ENCODE measurements at places on chromosomes 4 and X.

DNA sequence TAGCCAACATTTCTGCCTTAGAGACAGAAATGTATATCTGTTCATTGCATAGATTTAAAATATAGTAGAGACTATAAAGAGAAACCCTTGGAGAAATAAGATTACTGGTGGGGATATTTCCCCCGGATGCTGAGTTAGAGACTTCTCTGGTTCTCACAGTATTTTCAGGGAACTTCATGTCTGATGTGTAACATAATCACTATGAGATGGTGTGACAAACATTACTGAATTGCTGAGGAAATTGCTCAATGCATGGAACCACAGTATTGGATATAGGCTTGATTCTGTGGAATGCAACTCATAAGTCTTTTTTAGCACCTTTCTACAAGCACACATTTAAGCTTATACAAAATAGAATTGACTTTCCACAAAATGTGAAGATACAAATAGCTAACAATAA, 152.7 kb downstream of the SOWAHB start:
- no peak for DNase-seq

DNA sequence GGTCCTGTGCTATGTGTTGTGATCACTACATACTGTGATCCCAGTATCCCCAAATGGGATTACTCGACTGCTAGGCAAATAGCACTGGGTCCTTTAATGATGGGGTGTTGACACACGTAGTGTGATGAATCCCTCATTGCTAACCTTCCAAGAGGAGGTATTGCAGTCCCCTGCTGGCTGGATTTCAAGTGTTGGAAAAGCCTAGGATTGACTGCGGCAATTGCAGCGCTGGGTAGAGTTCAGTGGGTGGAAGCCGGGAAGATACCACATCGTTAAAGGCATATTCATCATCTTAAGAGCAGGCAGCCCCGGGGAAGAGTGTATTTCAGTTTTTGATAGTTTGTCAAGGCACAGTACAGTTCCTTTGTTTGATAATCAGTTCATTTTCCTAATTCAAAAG, 159.9 kb downstream of the TRIML1 start:
- no peak for DNase-seq

GRCh38 chrX:140091125-140091886, 126.0 kb upstream of the CXorf66 start:
- DNase-seq, result no peak

DNA sequence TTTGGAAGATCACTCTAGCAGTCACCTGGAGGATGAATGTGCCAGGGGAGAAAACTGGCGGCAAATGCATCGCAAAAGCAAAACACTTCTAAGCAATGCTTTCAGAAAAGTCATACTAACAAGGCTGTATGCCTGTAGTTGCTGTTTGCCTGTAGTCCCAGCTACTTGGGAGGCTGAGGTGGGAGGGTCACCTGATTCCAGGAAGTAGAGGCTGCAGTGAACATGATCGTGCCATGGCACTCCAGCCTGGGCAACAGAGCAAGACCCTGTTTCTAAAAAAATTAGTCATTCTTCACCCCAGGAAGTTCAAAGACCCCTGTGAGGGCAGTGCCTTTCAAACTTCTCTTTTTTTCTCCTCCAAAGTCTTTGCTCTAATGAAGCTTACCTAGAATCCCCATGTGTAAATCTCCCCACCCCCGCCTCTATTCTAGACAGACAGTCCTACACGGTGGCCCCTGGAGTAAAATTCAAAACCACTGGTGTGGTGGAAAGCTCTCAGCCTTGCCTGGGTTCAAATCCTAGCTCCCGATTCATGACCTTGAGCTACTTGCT, 5.5 kb downstream of the SOWAHD start:
- no peak for DNase-seq

GRCh38 chr4:121243485-121243884, 79.4 kb upstream of the TNIP3 start:
- DNase-seq, result no peak

DNA sequence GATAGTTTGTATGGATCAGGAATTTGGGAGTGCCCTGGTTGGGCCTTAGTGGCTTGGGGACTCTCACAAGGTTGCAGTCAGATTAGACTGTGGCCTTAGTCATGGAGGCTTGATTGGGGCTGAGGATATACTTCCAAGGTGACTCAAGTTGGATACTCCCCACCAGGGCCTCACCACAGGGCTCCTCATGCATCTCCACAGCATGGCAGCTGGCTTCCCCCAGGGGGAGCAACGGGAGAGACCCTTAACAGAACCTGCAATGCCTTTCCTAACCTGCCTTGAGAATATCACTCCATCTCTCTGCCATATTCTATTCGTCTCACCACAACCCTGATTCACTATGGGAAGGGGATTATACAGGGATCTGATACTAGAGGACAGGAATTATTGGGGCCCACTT, 161.9 kb downstream of the RELL1 start:
- DNase-seq, result no peak

GRCh38 chrX:53241558-53241957, 16.6 kb upstream of the KDM5C start:
- no peak for DNase-seq

GRCh38 chr4:141637565-141637964, 1.2 kb downstream of the IL15 start:
- DNase-seq, result no peak

- DNase-seq, result no peak
These were observed 235.8 kb upstream of the AADAT start for GRCh38 chr4:170325599-170325998.

DNA sequence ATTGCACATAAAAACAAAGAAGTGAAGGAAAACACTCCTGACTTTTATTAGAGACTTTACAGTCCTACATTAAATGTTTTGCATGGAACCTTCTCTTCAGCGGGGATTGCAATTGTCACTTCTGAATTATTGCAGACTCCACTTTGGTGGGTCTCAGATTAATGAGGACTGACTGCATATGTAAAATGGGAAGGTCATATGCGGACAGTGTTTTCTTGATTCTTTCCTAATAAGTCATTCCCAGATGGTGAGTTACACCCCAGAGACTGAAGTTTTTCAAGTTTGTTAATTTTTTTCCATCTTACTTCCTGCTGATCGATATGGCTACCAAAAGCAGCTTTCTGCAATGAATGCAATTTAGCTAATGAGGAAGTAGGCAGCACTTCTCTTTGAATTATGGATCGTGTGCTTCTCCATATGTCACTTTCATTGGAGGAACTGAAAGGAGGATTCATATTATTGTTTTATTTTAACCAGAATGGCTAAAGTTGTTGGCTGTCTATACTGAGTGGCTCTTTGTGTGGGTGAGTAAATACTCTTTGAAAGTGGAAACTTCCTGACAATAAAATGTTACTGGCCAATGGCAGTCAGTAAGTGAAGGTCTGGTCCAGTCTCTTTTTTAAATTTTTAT, 119.3 kb upstream of the CLNK start:
- DNase-seq, result no peak

GRCh38 chr4:88524171-88524570, 595 bp upstream of the PYURF start:
- DNase-seq, result no peak

- no peak for DNase-seq
These were observed 83.1 kb downstream of the MAGED1 start for GRCh38 chrX:51976503-51976902.

DNA sequence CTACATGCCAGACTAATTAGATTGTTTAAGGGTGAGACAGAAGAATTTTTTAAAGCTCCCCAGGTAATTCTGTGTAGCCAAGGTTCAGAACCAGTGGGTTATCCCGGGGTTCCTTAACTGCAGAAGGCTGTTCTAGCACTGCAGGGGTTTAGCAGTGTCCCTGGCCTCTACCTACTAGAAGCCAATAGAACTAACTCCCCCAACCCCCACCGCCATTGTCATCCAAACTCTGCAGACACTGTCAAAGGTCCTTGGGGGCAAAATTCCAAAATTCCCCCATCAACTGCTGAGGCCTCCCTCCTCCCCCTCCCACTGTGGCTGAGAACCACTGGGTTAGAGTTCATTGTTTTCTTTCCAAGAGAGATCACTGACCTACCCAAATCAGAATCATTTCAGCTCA, 66.4 kb downstream of the MOSPD2 start:
- DNase-seq, result no peak

- no peak for DNase-seq
These were observed 84.5 kb downstream of the ACOX3 start for GRCh38 chr4:8355864-8356565.

DNA sequence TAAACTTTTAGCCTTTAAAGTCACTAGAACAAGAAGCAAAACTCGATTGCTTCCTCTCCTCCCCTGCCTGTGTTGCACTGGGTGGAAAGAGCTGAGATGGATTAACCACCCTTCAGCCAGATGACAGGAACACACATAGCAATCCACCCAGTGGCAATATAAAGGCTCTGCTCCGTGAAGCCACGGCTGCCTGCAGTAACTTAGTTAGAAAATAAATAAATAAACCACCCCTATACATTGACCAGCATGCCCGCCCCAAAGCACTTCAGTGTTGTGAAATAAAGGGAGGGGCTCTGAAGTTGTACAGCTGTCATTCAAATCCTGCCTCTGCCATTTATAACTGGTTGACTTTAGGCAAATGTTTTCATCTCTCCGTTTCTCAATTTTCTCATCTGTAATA, 217.1 kb upstream of the LDB2 start:
- DNase-seq, result no peak

- DNase-seq, result no peak
These were observed 138.7 kb downstream of the RAP1GDS1 start for GRCh38 chr4:98399915-98400314.

GRCh38 chr4:79325864-79326328, at the start of gene NAA11:
TSS of gene NAA11 (minus strand) at chr4:79326061. CDS start at chr4:79325877, 184 bp downstream.
- DNase-seq, result no peak

GRCh38 chr4:144580430-144580829, 65.5 kb upstream of the HHIP start:
- DNase-seq, result no peak

DNA sequence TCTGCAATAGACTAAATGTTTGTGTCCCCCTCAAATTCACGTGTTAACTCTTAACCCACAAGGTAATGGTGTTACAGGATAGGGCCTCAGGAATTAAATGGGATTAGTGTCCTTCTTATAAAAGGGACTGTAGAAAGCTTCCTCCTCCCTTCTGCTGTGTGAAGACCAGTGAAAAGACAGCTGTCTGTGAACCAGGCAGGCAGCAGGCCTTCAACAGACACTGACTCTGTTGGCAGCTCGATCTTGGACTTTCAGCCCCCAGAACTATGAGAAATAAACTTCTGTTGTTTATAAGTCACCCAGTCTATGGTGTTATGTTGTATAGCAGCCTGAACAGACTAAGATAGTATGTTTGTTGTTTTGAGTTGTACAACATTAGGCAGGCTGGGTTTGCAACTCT, 208.1 kb downstream of the GBA3 start:
- no peak for DNase-seq

GRCh38 chr4:62970846-62971245, 1438.4 kb downstream of the TECRL start:
- DNase-seq, result no peak

GRCh38 chr4:36026348-36026880, 217.9 kb downstream of the ARAP2 start:
- no peak for DNase-seq

- DNase-seq, result no peak
These were observed 41.4 kb downstream of the NLGN4X start for GRCh38 chrX:6187256-6187655.

- no peak for DNase-seq
These were observed 252.4 kb upstream of the CPEB2 start for GRCh38 chr4:14749910-14750309.

DNA sequence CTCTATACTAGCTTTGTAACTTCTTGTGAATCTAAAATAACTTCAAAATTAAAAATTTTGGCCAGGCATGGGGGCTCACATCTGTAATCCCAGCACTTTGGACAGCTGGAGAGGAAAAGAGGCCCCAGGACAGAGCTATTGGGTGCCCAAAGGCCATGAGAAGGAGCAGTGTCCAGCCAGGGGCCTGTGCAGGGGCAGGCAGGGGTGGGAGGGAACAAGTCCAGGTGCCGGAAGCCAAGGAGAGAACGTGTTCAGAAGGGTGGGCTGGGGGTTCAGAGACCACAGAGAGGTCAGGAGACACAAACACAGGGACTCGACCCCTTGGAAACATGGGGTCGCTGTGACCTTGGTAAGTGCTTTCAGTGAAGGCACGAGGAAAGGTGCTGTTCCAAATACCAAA, 138.9 kb downstream of the EVC2 start:
- DNase-seq, result no peak

GRCh38 chrX:7074908-7075204, 72.7 kb upstream of the STS start:
- no peak for DNase-seq

- DNase-seq, result no peak
These were observed 59.8 kb upstream of the LGI2 start for GRCh38 chr4:25090516-25090915.

DNA sequence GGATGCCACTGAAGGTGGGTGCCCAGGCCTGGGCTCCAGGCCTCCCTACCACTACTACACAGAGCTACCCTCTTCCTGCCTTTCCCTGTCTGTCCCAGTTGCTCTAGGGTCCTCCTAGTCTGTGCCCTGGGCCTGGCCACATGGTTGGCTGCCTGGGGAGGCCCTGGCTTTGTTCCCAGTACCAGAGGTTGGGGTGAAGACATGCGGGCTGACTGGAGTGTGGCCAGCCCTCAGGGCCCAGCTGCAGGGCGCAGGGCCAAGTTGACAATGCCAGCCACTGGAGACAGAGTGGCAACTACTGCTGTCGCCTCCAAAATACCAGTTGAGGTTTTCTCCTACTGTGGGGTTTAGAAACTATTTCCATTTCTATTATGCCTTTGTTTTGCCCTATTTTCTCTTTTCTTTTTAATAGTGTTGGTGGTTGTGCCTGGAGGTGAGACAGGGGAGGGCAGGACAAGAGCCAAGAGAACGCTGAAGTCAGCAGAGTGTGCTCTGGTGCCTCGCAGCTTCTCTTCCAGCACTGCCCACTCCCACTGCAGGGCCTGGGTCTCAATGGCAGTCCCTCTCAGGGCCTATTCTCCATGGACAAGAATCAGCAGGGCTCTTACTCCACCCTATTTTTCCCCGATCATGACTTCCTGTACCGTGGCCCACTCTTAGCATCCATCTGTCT, 32.2 kb upstream of the XPNPEP2 start:
- DNase-seq, result no peak

GRCh38 chr4:147542229-147542990, 61.5 kb downstream of the EDNRA start:
- no peak for DNase-seq

DNA sequence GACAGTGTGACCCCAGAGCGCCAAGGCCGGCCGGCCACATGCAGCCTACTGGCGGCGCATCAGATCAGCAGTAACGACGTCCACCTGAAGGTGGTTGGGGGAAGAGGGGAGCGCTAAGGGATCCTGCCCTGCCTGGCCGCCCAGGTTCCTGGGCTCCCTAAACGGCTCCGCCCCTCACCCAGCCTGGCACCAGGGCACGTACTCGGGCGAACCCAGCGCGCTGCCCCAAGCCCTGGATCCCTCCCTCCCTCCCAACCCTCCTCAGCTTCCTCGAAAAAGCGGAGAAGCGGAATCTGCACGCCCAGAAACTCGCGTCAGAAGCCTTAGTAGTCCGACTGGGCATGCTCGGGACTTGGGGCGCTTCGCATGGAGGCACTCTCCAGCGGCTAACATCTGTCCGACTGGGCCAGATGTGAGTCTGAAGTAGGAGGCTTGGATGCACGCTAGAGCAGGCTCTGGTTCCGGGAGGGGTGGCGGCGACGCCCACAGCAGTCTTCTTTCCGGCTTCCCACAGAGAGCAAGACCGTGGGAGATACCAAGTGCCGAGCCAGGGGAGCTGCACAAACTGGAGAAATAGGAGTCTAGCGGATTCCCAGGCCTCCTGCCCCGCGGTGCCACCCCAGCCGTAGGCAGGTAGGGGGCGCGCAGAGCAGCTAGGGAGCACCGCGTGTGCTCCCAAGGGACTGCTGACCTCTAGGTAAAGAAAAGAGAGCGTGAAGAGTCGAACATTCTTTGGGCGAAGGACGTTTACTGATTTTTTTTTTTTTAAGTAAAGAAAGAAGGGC, 114.3 kb upstream of the TEX13C start:
- no peak for DNase-seq

GRCh38 chr4:20017777-20018115, 234.0 kb upstream of the SLIT2 start:
- DNase-seq, result no peak
